Activated gamma-delta T cell (primary cell): ENCODE measurements at places on chromosomes 6 and 20.

DNA sequence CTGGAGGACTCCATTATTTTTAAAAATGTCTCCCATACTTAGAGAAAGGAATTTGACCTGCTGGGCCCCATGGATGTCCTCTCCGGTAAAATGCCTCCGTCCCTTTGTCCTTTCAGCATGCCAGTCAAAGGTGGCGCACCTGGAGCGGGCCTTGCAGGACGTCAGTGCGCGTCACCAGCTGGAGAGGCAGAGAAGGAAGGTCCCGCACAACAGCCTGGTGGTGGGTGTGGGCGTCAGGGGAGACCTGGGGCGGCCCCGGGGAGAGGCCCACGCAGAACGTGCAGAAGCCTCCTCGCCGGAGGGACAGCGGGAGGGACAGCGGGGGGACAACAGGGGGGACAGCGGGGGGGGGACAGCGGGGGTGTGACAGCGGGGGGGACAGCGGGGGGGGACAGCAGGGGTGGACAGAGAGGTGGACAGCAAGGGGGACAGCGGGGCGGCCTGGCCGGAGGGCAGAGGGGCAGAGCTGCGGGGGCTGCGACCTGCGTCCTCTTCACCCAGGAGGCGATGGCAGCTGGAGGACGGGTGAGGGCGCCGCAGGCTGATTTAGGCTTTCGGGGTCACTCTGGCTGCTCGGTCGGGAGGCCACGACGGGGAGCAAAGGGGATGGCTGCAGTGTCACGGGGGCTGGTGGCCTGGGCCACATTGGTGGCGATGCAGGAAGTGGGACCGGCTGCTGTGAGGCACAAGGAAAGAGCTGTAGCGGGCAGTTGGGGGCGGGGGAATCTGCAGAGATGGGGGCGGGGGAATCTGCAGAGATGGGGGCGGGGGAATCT lies 859 bp upstream of the KIF25 start:
- DNase-seq, result no peak

- DNase-seq, result no peak
Measured at GRCh38 chr6:87900160-87900698, 147.4 kb upstream of the SPACA1 start.

- DNase-seq, result no peak
Measured at GRCh38 chr6:112415366-112415765, 68.2 kb downstream of the RFPL4B start.

- DNase-seq, result no peak
Measured at GRCh38 chr6:15937602-15938001, 191.3 kb upstream of the MYLIP start.

DNA sequence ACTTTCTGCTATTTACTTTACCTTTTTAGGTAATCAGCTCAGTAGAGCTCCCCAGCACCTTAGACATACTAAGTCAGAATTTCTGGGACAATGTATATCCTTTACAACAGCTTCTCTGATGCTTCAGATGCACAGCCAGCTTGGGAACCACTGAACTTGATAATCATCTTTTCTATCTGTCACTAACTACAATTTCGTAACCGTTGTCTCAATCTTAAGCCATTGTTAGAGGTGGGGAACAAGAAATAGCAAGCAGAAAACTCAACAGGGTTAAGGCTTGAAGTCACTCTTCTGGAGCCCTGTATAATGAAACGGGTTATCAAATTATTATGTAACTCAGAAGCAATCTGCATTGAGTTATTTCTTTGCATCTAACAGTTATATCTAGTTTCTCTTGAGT lies 47.1 kb downstream of the CD109 start:
- no peak for DNase-seq

DNA sequence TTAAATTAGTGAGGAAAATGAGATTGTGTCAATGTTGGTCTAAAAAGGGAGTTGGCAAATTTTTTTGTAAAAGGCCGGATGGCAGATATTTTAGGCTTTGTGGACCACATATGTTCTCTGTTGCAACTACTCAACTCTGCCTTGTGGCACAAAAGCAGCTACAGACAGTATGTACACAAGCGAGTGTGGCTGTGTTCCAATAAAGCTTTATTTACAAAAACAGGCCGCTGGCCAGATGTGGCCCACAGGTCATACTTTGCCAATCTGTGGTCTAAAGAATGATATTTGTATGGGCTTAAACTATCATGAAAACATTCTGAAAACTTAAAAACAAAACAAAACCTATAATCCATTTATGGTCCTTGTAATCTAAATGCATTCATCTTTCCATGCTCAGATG lies 228.3 kb downstream of the CLIC5 start:
- no peak for DNase-seq
